ENCODE measurements at places on chromosomes 5 and 9. TPM values are rescaled to one million over a fixed set of nuclear protein-coding genes. Genes with fewer than 3 reads are reported as not detected.

- no peak for DNase-seq
These were observed 133.0 kb upstream of the TUT7 start for GRCh38 chr9:86486891-86487837.

DNA sequence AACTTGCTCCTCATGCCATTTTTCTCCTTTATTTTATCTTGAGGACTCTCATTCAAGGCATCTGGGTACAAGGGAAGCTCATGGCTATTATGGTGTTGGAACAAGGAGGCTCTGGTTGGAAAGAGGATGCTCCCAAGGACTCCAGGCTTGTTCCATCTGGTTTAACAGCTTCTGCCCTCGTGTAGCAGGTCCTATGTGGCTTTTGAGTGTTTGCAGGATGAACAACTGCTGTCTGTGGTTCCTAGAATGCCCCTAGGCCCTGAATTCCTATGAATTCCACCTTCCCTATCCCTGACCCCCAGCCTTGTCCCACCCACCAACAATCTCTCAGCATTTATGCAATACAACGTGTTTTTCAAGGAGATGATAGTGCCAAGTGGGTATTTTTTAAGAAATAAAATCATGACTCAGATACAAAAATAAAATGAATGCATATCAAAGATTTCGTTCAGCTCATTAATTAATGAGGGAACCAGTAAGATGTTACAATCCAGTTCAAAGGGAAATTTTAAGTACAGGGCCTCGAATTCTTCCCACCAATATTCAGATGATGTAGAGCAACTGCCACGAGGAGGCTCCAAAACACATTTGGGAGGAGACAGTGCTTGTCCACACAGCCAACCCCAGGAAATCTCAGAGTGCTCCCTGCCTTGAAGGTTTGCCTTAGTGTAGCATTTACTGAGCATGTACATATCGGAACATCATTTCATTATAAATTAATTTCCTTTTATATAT, 182.0 kb downstream of the MUSK start:
- DNase-seq = no peak

- no peak for DNase-seq
These were observed 165.4 kb downstream of the AUH start for GRCh38 chr9:91196103-91196950.

DNA sequence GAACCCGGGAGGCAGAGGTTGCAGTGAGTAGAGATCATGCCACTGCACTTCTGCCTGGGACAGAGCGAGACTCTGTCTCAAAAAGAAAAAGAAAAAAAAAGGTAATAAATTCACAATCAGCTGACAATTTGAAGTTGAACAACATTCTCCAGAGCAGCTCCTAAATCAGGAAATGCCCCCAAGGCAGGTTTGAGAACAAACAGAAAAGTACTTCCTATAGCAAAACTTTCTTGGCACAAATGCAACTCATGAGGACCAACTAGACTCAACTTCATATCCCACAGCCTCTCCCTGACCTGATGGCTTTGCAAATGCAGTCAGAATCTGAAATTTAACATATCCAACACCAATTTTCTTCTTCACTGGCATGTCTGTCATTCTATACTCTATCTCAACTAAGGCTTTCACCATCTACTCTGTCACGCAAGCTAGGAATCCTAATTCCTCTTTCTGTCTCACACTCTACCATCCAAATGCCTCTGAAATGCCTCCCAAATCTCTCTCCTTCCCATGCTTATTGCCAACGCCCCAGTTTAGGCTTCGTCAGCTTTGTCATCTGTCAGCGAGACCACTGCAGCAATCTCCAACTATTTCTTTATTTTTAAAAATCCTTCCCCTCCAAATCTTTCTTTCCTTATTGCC, 113.3 kb downstream of the MAPKAP1 start:
- DNase-seq = no peak

- DNase-seq = peak; percentile 67
These were observed 1.1 kb downstream of the LURAP1L start for GRCh38 chr9:12775679-12776512.

DNA sequence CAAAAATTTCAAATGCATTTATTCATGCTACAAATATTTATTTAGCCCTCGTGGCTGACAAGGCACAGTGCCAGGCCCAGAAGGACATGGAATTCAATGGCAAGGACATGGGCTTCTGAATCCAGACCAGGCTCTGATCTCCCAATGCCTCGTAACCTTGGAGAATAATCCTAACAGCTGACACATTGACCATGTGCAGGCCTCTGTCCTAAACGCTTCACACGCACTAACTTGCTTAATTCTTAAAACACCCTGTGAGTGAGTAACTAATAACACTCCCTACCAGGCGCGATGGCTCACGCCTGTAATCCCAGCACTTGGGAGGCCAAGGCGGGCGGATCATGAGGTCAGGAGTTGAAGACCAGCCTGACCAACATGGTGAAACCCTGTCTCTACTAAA, 33.2 kb downstream of the MYO10 start:
- DNase-seq = no peak

DNA sequence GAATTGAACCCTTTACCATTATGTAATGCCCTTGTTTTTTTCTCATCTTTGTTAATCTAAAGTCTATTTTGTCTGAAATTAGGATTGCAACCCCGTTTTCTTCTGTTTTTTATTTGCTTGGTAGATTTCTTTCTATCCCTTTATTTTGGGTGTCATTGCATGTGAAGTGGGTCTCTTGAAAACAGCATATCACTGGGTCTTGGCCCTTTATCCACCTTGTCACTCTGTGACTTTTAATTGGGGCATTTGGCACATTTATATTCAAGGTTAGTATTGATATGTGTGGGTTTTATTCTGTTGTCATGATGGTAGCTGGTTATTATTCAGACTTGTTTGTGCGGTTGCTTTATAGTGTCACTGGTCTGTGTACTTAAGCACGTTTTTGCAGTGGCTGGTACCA, 117.4 kb upstream of the MARCHF11 start:
- DNase-seq = no peak

GRCh38 chr9:73682789-73683188, 531.1 kb downstream of the ANXA1 start:
- no peak for DNase-seq

- DNase-seq = no peak
These were observed 416.9 kb downstream of the PSAT1 start for GRCh38 chr9:78713614-78714405.

GRCh38 chr9:68969538-68969937, 44.4 kb downstream of the PRKACG start:
- DNase-seq = no peak

GRCh38 chr5:140785905-140786686, at the start of gene PCDHA1:
PCDHA1 (plus strand) TSS chr5:140786140.
- no peak for DNase-seq

GRCh38 chr5:52809884-52810283, 22.2 kb downstream of the ITGA1 start:
- no peak for DNase-seq

- DNase-seq = no peak
These were observed 66.3 kb downstream of the MAT2B start for GRCh38 chr5:163571744-163572143.

- DNase-seq = no peak
These were observed 294.7 kb downstream of the NSG2 start for GRCh38 chr5:174340226-174340625.

- DNase-seq = no peak
These were observed 438.1 kb downstream of the ACTL7B start for GRCh38 chr9:108417726-108418125.

GRCh38 chr9:98176391-98177259, 15.8 kb downstream of the CORO2A start:
- no peak for DNase-seq

DNA sequence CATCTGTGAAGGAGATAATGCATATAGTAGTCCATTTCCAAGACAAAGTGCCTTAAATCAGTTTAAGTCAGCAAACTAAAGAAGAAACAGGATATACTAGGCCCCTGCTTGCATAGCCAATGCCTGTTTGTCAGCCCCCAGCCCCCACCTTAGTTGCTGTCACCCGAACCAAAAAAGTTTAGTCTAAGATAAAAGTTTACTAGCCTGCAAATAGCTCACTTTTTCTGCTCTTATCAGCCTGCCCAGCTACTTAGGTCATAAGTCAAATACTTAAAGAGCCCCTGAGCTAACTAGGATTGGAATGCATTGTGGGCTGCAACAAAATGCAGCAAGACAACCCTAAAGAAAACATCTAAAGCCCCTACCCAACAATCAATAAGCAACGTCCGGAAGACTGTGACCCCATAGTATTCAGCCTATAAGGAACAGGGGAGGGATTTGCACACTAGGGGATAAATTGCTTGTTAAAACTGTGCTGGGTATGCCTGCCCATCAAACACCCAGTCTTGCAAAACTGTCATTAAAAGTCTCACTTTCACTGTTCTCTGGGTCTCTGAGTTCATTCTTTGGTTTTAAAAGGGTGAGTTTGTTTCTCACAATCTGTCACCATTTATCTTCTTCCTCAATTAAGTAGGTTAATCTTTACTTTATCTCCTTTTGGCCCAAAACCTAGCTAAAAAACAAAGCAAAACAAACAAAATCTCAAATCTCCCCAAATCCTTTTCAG, 92.4 kb upstream of the CEP78 start:
- no peak for DNase-seq

GRCh38 chr5:36238502-36239295, 3.0 kb downstream of the NADK2 start:
- no peak for DNase-seq

DNA sequence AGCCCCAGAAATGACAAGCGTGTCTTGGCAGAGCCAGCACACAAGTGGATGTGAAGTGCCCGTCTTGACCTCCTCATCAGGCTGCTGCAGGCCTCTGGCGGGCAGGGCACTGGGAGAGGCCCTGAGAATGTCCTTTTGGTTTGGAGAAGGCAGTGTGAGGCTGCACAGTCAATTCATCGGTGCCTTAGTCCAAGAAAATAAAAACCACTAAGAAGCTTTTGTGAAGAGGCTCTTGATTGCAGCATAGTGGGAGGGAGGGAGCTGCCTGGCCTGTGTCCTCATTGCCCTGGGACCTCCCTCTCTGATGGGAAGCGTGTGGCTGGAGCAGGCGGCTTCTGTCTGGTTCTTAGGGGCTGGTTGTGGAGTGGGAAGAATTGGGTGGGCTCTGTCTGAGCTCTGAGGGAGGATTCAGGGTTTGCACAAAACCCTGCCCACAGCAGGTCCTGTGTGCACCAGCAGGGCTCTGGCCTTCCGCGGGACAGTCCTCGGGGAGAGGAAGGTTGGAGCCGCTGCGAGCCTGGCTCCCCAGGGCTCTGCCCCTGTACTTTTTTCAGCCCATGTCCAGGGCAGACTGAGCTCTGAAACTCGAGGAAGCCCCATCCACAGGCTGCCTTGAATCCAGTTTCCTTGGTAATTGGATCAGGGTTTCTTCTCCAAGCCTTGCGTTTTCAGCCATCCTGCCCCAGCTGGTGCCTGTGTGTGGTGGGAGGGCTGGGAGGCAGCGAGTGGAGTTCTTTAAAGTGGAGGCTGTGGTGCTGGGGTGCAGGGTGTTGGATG, 1.1 kb downstream of the HRCT1 start:
- DNase-seq = peak; percentile 82

DNA sequence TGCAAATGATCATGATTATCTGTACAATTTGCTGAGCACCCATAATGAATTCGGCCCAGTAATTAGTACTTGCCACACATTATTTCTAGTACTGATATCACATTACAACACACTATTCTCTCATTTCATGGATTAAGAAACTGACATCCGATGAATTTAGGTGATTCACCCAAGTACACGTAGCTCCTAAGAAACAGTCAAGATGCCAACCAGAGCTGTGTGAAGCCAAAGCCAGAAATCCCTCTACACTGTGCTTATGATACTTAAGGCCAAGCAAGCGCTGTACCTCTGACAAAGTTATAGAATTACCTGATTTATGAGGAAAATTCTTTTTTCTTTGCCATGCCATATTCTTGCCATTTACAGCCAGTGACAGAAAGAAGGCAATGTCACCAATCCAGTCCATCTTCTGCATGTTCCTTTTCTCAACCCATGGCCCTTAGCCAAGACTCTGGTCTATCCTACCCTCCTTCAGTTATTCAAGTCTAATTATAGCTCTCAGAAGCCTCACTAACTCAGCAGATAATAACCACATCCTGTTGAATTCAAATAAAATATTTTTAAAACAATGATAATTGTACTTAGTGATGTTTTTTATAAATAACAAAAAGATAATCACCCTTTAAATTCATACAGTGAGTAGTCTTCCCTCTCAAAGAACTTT, 74.3 kb upstream of the PTGER4 start:
- no peak for DNase-seq

- DNase-seq = no peak
These were observed 32.6 kb downstream of the WDR36 start for GRCh38 chr5:111124793-111125192.

DNA sequence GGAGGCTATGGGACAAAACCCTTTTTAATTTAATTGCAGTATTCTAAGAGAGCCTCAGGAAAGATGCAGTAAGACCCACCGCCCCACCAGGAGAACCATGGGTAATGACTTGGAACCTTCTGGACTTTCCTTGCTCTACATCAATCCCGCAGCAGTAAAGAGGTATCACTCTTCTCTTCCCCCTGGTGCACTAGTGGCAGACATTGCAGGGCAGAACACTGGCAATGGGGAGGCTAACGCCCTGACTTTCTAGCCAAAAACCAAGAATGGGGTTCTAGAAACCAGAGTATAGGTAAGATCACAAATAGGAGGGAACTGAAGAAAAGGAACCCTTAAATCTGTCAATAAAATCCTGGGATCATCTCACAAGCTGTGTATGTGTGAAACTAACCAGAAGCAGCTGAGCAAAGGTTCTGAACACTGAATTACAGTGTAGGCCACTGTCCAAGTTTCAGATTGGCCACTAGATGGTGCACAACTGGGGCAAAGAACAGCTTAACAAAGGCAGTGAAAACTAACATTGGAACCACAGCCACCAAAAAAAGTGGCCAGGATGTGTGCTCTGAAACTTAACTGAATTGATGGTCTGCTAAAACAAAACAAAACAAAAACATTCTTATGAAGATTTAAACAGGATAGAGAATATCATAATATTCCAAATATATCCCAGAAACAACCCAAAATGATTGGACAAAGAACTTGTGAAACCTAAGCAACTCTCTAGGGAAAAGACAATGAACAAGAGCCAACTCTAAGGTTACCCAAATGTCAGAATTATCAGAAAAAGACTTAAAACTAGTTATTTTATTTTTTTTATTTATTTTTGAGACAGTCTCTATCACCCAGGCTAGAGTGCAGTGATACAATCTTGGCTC, 6.6 kb upstream of the FAM151B start:
- no peak for DNase-seq

DNA sequence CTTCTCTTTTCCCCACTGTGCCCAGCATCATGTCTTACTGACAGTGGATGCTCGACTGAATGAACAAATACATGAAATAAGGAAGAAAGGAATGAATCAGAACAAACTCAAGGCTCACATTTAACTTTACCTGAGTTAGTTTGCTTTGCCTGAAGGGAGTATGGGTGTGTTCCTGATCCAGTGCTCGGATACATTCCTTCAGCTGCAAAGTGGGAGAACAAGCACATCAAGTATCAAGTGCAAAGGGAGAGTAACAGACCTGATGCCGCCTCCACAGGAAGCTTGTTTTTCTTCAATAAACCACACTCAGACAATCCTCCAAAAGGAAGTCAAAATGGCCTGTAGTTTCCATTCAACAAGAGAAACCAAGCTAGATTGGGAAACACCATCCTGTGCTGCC, 66.1 kb downstream of the KIF24 start:
- DNase-seq = no peak

- peak; percentile 53 for DNase-seq
These were observed 61.0 kb upstream of the PCA3 start for GRCh38 chr9:76703270-76703669.

Gene CD274
- 5.7 TPM for total RNA-seq

Gene DPYSL3
- total RNA-seq = 344 TPM

Gene RACK1
- total RNA-seq = 922 TPM

Gene LCN2
- total RNA-seq = 1.1 TPM

Gene SMIM33
- not detected for total RNA-seq

Gene FOXD4L5
- total RNA-seq = 0.19 TPM

All from aorta (tissue), 5 donors.